Activated CD4-positive, alpha-beta memory T cell treated with anti-CD3 and anti-CD28 coated beads, Interleukin-2, amount 10 ng/mL, durations not matched to agents 7 days and 5 days (primary cell): ENCODE measurements at places on chromosomes 7 and 10. TPM values are rescaled to one million over a fixed set of nuclear protein-coding genes. Genes with fewer than 3 reads are reported as not detected.

PON1 gene
- total RNA-seq = not detected

DNA sequence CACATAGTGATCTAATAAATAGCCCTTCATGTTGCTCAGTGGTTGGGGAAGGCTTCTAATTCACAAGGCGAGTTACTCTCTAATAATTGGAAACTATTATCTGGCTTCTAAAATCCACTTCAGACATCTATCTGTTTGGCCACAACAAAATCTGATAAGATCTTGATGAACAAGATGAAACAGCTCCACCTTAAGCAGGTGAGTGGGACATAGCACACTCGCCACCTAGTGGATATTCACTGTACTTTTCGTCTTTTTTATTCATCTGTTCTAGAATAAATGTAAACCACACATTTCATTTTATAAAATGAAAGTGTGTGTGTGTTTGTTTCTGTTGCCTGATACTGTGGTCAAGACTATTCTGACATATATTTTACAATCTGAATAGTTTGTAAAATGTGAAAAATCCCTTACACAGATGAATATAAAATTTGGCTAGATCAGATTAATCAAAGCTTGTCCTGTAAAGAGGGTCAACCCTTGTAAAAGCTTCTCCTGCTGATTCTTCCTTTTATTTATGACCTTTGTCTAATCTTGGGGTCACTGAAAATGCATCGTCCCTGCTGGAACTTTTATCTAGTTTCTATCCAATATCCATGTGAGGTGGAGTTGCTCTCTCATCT lies 26.5 kb upstream of the CNTNAP2 start:
- DNase-seq = no peak
- H3K4me1 ChIP-seq = no peaks in the 10 kb centered on the region
- H3K36me3 ChIP-seq = no peaks in the 10 kb centered on the region
- H3K4me3 ChIP-seq = no peak overlapping the region
- H3K27me3 ChIP-seq = no peaks in the 10 kb centered on the region

DNA sequence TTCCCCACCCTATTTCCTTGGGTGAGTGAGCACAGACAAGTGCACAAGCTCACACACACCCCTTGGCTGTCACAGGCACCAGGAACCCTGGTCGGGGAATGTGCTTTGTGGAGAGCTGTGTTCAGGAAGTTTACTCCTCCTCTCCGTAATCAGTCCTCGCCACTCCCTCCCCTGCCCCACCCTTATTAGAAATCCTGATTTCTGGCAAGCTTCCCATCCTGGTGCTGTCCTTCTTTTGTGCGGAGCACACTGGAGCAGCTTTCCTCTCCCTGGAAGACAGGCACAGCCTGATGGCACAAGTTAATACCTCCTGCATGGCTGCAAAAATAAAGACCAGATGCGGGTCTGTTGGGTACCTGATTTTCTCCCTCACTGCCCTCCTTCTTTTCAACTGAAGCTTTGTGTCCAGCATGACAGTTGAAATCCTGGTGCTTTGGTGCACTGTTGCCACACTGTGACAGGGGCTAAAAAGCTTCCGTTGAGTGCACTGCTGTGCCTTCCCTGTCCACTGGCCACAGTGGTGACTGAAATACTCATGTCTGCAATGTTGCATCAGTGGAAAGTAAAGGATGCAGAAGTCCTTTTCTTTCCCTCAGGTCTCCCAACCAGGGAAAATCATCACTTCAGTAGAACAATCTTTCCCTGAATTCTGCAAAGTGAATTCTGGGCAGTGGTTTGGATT lies 55.0 kb downstream of the LRRC4 start:
- H3K4me1 ChIP-seq = no peaks in the 10 kb centered on the region
- H3K27ac ChIP-seq = no peak overlapping the region
- DNase-seq = no peak
- H3K36me3 ChIP-seq = peaks cover 51% of the 10 kb centered on the region
- H3K4me3 ChIP-seq = no peak overlapping the region

DNA sequence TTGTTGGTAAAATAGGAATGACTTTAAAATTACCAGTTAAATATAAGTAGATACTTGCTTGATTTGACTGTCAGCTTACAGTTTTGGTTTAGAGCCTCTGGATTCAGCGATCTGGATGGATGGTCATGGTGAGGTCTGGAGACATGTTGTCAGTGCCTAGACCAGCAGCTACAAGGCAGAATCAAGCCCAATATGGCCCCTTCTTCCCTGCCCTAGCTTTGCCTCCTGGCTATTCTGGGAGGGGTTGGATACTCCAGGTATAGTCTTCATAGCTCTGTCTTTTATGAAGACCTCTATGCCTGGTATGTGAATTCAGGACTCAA lies 166.5 kb upstream of the VIPR2 start:
- no peaks in the 10 kb centered on the region for H3K4me1 ChIP-seq
- H3K36me3 ChIP-seq = no peaks in the 10 kb centered on the region
- no peak overlapping the region for H3K4me3 ChIP-seq

DNA sequence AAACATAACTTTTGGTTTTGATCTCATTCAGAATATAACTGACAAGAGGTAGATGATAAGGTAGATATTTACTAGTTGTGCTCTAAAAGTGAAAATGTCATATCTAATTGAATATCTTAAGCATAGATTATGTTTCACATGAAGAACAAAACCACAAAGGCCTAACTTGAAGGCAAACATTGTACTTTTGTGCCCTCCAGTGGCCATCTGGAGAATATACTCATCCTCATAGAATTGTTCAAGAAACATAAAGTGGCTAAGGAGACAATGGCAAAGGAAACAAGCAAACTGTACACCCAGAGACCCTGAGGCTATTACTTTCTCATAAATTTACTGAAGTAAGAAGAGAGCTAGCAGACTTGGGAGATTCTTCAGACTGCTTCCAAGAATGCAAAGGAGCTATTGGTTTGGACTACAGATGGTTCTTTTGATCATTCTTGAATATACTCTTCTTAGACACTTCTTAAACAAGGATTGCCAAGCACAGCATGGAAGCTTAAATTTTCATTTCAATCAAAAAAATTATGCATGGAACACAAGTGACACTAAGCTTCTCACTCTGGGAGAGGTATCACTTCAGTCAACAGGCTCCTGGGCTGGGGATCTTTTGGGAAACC lies 98.2 kb upstream of the DKK1 start:
- DNase-seq = peak; percentile 31
- H3K27me3 ChIP-seq = no peaks in the 10 kb centered on the region
- H3K27ac ChIP-seq = no peak overlapping the region
- no peak overlapping the region for H3K4me3 ChIP-seq
- H3K4me1 ChIP-seq = no peaks in the 10 kb centered on the region

GRCh38 chr10:101441541-101442455 lies 87.8 kb downstream of the BTRC start:
- no peaks in the 10 kb centered on the region for H3K36me3 ChIP-seq
- peaks cover 7% of the 10 kb centered on the region for H3K4me1 ChIP-seq
- no peak overlapping the region for H3K4me3 ChIP-seq

- H3K4me3 ChIP-seq = peak overlapping the region; percentile 74
- peaks cover 11% of the 10 kb centered on the region for H3K36me3 ChIP-seq
- H3K27me3 ChIP-seq = peaks cover 2% of the 10 kb centered on the region
- peak; percentile 65 for DNase-seq
Measured at GRCh38 chr7:50664461-50664922, 99.3 kb upstream of the DDC start.
